ENCODE measurements at places on chromosomes 1 and 21.

- no peak for DNase-seq
Measured at GRCh38 chr21:46061950-46062349, 36.0 kb upstream of the COL6A2 start.

- no peak for DNase-seq
Measured at GRCh38 chr21:36913247-36914169, 53.0 kb downstream of the HLCS start.

- no peak for DNase-seq
Measured at GRCh38 chr1:87903242-87903641, 574.6 kb downstream of the LMO4 start.

DNA sequence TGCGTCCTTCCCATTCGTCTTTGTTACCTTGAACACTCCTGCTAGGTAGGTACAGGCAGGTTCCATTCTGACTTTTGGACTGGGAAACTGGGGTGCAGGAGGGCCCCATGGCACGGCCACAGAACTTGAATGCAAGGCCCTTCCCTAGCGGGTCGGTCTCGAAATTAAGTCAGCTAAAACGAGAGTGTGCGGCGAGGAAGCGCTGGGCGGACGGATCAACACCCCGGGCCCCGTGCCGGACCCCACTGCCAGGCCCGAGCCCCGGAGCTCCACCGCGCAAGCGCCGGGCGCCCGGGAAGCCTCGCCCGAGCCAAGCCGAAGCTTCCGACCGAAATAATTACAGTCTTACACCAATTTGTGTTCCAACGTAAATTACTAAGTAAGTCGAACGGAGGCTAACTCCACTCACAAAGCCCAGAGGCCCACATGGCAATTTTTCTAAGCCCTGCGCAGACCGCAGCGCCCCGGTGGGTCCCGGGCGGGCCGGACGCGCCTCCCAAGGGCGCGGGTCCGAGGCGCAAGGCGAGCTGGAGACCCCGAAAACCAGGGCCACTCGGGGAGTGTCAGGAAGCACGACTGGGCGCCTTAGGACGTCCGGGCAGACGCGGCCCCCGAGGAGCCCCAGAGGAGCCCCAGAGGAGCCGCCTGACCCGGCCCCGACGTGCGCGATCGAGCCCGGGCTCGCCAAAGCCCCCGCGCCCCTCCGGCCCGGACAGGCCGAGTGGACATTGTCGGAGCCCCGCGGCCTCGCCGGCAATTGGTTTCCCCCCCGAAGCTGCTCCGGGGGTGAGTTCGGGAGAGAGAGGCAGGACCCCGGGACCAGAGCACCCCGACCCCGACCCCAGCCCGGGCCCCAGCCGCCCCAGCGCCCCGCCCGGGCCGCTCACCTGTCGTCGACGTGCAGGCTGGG is 624 bp downstream of the RIPK4 start:
- DNase-seq = no peak

All from activated T-helper 1 cell treated with Interleukin-2 at 50 U/mL for 16 hours (primary cell).